ENCODE measurements at places on chromosomes 1 and 21.

DNA sequence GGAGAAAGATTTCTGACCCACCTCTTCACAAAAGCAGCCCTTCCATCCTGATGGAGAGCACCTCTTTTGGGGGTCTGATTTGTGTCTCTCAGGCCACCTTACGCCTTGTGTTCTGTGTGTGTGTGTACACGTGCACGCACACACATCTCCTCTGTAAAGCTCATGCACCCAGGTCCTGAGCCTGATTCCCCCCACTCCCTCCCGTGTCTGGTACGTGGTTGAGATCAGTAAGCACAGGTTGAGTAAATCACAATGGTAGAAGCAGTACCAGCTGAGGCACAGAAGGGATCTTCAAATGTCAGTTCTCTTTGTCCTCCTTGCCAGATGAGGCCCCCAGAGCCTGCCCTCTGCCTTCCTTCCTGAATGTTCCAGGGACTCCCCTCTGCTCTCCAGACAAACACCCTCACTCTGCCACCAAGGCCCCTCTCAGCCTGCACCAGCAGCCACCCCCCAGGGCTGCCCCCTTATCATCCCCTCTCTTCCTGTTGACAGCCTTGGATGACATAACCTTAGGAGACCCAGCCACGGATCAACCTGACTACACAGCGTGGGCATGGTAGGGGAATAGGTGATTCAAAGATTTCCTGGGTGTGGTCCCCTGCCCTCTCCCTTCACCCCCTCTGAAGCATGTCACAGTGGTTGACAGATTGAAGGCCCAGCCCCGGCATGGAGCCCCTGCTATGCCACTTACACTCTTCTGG is 112.8 kb downstream of the HIVEP3 start:
- DNase-seq: no peak

DNA sequence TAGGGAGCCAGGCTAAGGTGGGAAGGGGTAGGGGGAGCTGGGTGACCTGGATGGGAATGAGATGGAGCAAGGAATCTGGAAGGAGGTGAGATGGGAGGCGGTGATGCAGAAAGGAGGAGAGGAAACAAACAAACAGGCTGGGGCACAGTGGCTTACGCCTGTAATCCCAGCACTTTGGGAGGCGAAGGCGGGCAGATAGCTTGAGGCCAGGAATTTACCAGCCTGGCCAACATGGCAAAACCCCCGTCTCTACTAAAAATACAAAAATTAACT is 10.8 kb downstream of the CRABP2 start:
- DNase-seq: no peak

GRCh38 chr1:87464022-87464490 is 135.4 kb downstream of the LMO4 start:
- DNase-seq: no peak

DNA sequence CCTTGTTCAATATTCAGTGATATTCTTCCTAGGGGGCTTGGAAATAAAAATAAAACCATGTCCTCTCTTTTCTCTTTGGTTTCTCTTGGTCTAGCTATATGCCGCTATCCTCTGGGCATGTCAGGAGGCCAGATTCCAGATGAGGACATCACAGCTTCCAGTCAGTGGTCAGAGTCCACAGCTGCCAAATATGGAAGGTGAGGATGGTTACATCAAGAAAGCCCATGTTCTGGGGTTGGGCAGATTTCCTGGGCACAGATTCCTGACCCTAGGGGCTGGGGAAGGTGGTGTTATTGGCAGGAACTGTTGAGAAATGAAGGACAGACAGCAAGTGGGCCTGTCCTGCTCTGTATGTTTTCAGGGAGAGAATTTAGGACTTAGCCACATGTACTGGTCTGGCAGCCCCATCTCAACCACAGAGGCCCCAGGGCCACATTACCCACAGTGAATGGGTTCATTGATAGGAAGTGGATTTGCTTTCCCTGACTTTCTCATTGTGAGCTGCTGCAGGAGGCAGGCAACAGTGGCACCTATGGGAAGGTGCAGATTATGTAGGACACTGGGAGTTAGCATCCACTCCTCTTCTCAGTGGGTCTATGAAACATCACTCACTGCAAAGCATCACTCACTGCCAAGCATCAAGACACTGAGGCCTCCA is 37.4 kb upstream of the HSD17B7 start:
- DNase-seq: no peak

DNA sequence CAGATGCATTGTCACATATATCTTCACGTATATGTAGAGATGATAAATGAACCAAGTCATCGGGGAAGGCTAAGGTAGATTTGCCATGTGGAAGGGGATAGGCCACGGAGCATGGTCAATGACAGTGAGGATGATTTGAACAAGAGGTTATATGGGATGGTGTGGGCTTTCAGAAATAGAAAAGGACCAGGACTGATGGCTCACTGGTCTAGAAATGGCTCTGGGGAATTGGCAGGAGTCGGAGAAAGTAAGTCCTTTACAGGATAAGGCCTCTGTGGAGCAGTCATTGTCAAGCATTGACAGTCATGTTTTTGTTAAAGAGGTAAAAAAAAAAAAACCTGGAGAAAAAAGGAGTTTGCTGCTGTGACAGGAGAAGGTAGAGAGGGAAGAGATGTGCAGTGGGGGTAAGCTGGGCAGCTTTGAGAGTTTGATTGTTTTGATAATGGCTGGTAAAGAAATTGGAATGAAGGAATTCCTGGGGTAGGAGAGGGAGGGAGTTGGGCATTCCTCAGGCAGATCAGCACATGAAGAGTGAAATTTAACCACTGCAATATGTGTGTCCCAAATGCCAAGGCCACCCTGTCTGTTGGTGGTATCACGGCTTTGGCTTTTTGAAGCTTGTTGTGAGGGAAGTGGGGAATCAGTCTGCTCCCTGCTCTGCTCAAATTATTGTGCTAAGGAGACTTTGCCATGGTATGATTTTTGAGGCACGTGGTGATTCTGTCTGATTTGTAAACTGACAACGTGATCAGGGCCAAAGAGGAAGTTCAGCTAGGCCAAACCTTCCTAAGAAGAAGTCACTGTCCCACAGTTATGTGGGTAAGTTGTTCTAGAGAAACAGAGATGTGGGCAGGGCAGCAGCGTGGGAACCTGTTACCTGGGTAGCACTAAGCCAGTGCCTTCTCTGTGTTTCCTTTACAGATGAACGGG is 26.0 kb downstream of the MACF1 start:
- DNase-seq: no peak
